ENCODE measurements at places on chromosomes 7 and 10. TPM values are rescaled to one million over a fixed set of nuclear protein-coding genes. Genes with fewer than 3 reads are reported as not detected.

DNA sequence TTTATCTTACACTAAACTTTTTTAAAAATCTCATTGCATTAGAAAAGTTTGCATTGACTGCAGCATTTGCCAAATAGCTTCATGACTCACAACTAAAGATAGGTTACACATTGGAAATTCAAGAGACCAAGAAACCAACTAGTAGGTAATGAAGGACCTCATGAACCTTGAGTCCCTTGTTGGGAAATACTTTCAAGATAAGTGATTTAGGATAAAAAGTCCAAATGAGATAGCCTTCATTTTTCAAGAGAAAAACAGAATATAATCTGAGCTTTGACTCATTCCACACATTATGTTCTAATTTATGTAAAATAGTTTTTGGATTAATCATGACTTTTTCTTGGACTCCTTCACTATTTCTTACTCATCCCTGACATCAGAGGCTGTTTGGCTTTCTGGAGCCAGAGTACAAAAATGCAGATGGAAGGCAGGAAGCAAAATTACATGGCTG is 13.1 kb upstream of the LIPF start:
- H3K27me3 ChIP-seq = no peaks in the 10 kb centered on the region
- DNase-seq = no peak
- H3K36me3 ChIP-seq = no peaks in the 10 kb centered on the region
- H3K4me1 ChIP-seq = no peaks in the 10 kb centered on the region
- no peak overlapping the region for H3K4me3 ChIP-seq

DNA sequence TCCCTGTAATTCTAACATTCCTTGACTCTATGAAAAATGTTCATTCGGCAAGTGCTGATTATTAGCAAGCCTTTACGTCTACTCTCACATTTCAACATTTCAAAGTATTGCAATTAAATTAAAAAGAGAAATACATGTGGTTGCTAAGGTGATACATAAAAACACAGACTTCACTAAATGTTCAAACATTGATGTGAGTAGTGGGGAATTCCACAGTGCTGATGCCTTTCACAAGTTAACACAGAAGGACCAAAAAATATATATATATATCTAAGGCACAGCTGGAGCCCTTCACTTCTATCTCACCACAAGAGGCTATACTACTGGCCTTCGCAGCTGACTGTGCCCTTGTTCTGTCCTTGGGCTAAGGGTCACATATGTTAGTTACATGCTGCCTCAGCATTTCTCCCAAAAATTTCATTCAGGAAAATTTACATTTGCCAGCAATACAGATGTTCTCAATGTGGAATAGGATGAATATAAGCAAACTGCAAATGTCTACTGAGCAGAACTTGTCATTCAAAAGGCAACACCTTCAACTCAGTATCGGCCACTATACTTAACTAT is 13.9 kb downstream of the CTTNBP2 start:
- no peak overlapping the region for H3K4me3 ChIP-seq
- no peak for DNase-seq
- no peaks in the 10 kb centered on the region for H3K27me3 ChIP-seq
- H3K4me1 ChIP-seq = peaks cover 5% of the 10 kb centered on the region
- H3K36me3 ChIP-seq = no peaks in the 10 kb centered on the region

GRCh38 chr7:124783271-124783670 is 17.7 kb upstream of the GPR37 start:
- no peaks in the 10 kb centered on the region for H3K36me3 ChIP-seq
- no peaks in the 10 kb centered on the region for H3K27me3 ChIP-seq
- DNase-seq = no peak
- H3K4me1 ChIP-seq = peaks cover 8% of the 10 kb centered on the region
- H3K4me3 ChIP-seq = no peak overlapping the region

DNA sequence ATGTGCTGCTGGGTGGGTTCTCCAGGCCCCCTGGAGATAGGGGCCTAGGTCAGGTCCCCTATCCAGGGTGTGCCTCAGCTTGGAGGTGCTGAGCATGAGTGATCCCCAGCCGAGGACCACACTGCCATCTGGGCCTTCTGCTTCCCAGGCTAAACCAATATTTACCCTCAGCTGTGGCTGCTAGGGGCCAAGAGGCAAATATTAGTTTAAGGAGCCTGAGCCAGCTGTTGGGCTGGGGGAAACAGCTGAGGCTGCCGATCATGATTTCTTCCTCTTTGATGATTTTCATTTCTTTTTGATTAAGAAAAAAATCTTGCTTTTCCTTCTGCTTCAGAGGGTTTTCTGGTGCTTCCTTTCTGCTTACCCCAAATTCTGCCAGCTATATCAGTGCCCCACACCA is 83.4 kb downstream of the NEURL1 start:
- no peak overlapping the region for H3K4me3 ChIP-seq
- H3K36me3 ChIP-seq = no peaks in the 10 kb centered on the region
- DNase-seq = peak; percentile 17
- no peaks in the 10 kb centered on the region for H3K27me3 ChIP-seq

The SERPINE1 gene
- 46.1 TPM for total RNA-seq

DNA sequence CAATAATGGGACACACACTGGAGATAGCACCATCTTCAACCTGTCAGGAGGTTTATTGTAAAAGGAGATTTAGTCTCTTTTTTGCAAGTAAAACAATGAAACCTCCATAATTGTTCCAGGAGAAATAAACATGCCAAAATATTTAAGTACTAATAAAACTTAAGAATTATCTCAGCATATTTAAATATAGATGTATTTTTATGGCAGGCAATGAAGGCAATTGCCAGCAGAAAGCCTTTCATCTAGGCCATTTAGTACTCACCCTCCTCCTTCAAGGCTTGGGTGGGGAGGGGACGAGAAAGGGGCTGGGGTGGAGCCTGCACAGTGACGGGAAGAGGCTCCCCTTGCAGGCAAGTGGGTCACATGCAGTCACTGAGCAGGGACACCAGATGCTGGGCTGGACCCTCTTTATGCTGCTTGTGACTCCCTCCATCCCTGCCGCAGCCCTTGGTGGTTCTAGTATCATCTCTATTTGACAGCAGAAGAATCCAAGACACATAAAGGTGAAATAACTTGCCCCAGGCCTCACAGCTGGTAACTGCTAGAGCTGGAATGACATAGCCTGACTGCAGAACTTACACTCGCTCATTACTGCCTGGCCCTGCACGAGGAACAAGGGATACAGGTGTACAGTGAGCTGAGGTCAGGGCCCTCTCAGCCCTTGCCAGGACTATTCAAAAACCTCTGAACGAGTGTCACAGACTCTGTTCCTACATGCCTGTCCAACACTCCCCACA is 449.5 kb upstream of the ZMIZ1 start:
- H3K27me3 ChIP-seq = no peaks in the 10 kb centered on the region
- no peak overlapping the region for H3K4me3 ChIP-seq
- H3K4me1 ChIP-seq = peaks cover 28% of the 10 kb centered on the region
- DNase-seq = no peak
- H3K36me3 ChIP-seq = no peaks in the 10 kb centered on the region

The PMPCB gene
- total RNA-seq = 49.6 TPM

- no peaks in the 10 kb centered on the region for H3K4me1 ChIP-seq
- no peaks in the 10 kb centered on the region for H3K27me3 ChIP-seq
- H3K4me3 ChIP-seq = no peak overlapping the region
- DNase-seq = no peak
Observed at GRCh38 chr10:46306516-46307184, 19.9 kb downstream of the ANTXRL start.

DNA sequence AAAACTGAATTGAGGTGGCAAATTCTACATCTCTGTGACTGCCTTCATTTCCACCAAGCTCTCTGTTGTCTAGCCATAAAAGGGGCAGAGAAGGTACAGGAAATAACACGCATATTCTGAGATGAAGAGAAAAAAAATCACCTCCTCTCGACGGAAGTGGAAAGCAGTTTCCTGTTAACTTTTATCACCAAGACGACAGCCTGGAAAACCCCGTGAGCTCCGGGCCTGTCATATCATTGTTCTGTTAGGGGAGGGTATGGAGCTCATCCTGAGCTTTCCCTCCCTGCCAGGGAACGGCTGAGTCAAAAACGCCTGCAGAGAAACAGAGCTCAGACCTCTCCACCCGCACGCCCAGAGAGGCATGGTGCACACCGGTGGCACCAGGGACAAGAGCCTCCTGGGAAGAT is 200.3 kb downstream of the PRPF18 start:
- DNase-seq = no peak
- H3K27me3 ChIP-seq = no peaks in the 10 kb centered on the region
- no peaks in the 10 kb centered on the region for H3K36me3 ChIP-seq

DNA sequence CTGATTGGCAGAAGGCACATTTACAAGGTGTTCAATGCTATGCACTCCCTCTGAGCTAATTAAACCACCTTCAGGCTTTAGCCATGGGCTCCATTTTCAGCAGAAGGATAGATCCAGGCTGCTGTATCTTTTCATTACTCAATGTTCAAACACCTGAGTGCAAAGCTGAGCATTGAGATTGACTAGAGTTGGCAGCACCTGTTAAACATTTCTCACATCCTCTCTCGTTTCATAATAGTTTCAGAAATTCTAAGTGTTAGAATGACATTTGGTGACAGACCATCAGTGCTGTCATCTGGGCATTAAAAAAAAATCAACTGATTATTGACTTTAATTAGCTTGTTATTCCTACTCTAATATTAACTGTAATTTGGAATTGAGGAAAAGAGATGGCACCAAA is 187.1 kb upstream of the SEMA3E start:
- no peak overlapping the region for H3K27ac ChIP-seq
- no peaks in the 10 kb centered on the region for H3K4me1 ChIP-seq
- H3K36me3 ChIP-seq = no peaks in the 10 kb centered on the region
- no peak overlapping the region for H3K4me3 ChIP-seq

The RAB11FIP2 gene
- 4.4 TPM for total RNA-seq

The KLHDC10 gene
- 13.2 TPM for total RNA-seq

The CPEB3 gene
- 0.80 TPM for total RNA-seq

GRCh38 chr10:78058562-78058961 is 24.9 kb downstream of the RPS24 start:
- peaks cover 3% of the 10 kb centered on the region for H3K4me1 ChIP-seq
- H3K36me3 ChIP-seq = no peaks in the 10 kb centered on the region
- no peak for DNase-seq
- no peaks in the 10 kb centered on the region for H3K27me3 ChIP-seq
- H3K4me3 ChIP-seq = no peak overlapping the region
- no peak overlapping the region for H3K27ac ChIP-seq

- no peak overlapping the region for H3K27ac ChIP-seq
- H3K4me1 ChIP-seq = peaks cover 28% of the 10 kb centered on the region
- no peak overlapping the region for H3K4me3 ChIP-seq
Observed at GRCh38 chr10:58356756-58357155, 21.9 kb downstream of the UBE2D1 start.

- peaks cover 36% of the 10 kb centered on the region for H3K36me3 ChIP-seq
- DNase-seq = no peak
- no peaks in the 10 kb centered on the region for H3K27me3 ChIP-seq
- H3K4me3 ChIP-seq = peak within 1 kb of the TSS; percentile 81
Observed at GRCh38 chr7:100888988-100889750, at the start of gene UFSP1. Gene UFSP1, minus strand, starts transcription at chr7:100889715. Its CDS starts 444 bp downstream, at chr7:100889271.

GRCh38 chr7:128940494-128941322 is 3.0 kb downstream of the IRF5 start:
- DNase-seq = no peak
- H3K27me3 ChIP-seq = no peaks in the 10 kb centered on the region
- H3K27ac ChIP-seq = no peak overlapping the region
- no peaks in the 10 kb centered on the region for H3K36me3 ChIP-seq
- no peak overlapping the region for H3K4me3 ChIP-seq
- no peaks in the 10 kb centered on the region for H3K4me1 ChIP-seq

The GRID2IP gene
- total RNA-seq = not detected

DNA sequence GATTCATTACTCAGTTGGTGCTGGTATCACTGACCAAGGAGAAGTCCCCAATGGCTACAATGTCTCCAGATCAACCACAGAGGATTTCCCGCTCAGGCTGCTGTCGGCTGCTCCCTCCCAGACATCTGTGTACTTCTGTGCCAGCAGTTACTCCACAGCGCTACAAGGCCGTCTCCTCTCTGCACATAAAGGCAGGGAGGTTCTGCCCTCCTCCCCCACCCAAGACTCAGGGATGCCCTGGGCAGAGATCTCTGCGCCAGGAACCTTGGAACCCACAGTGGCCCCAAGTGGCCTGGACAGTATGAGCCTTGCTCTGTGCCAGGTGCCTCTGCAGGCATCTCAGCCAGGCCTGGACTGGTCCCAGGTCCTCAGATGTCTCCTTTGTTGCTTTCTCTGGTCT is 193.4 kb upstream of the PRSS58 start:
- no peak overlapping the region for H3K4me3 ChIP-seq
- H3K36me3 ChIP-seq = no peaks in the 10 kb centered on the region
- H3K27me3 ChIP-seq = no peaks in the 10 kb centered on the region
- H3K27ac ChIP-seq = no peak overlapping the region
- H3K4me1 ChIP-seq = no peaks in the 10 kb centered on the region

The VSTM2A gene
- total RNA-seq = not detected

All from PC-3 (cell line).